CD4-positive, alpha-beta T cell treated with Interleukin-6 for 4 hours (primary cell): ENCODE measurements at places on chromosomes 2 and 18.

GRCh38 chr2:120820953-120821279, 85.2 kb downstream of the GLI2 start:
- no peak for DNase-seq

GRCh38 chr2:63578767-63579166, 9.5 kb downstream of the WDPCP start:
- no peak for DNase-seq

- DNase-seq = no peak
These were observed 194.7 kb upstream of the ERBB4 start for GRCh38 chr2:212733273-212733672.

GRCh38 chr18:37584952-37585695, 19.5 kb upstream of the CELF4 start:
- DNase-seq = no peak

DNA sequence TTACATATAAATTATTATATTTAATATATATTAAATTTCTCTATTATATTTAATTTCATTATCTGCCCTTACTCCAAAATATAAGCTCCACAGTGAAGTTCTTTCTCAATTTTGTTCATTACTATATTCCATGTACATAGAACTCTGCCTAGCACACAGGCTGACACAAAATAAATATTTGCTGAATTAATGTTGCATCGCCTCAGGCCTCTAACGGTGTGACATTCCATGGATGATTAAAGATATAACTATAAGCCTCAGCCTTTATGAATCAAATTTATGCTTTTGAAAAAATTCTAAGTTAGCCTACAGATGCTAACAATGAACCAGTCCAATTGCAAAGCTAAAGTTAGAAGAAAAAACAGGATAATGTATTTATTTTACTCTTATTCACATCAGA, 1337.2 kb upstream of the NRXN1 start:
- DNase-seq = no peak

DNA sequence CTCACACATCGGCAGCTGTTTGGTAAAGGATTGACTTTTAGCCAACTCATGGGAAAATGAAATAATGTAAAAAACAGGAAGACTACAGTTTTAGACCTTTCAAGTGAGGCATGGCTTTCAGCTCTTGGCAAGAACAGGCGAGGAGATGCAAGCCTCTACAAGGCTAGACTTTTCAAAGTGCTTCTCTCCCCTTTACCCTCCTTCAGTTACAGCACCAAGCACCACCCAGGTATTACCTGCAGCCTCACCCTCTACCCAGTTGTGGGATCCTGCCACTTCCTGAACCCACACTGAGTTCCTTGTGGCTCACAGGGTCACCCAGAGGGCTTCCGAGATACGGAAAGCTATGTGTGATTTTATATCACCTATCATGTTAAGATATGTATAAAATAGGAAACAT, 14.7 kb downstream of the UGT1A10 start:
- DNase-seq = no peak

DNA sequence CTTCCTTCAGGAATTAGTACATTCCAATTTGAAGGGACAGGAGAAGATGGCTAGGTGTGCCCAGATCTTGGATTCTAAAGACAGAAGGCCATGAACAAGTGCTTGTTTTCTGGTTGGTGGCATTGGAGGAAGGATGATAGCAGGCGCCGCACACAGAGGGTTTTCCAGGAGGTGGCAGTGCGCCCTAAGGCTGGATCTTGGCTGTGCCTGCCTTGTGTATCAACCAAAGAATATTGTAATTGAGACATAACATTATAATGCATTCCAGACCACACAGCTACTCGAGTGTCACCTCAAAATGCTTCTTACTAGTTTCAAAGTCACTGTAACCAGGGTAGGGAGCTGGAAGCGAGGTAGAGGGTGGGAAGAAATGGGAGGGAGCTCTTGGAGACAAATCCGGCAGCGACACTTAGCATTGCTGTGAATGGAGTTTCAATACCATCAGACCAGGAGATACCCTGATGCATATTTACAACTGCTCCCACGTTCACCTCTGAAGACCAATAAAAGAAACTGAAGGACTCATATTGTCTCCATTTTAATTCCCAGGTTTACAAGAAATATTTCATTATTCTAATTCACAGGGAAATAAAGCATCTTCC, 42.5 kb downstream of the CPO start:
- peak; percentile 58 for DNase-seq

- DNase-seq = no peak
These were observed 139.7 kb downstream of the ROCK1 start for GRCh38 chr18:20971886-20972267.

DNA sequence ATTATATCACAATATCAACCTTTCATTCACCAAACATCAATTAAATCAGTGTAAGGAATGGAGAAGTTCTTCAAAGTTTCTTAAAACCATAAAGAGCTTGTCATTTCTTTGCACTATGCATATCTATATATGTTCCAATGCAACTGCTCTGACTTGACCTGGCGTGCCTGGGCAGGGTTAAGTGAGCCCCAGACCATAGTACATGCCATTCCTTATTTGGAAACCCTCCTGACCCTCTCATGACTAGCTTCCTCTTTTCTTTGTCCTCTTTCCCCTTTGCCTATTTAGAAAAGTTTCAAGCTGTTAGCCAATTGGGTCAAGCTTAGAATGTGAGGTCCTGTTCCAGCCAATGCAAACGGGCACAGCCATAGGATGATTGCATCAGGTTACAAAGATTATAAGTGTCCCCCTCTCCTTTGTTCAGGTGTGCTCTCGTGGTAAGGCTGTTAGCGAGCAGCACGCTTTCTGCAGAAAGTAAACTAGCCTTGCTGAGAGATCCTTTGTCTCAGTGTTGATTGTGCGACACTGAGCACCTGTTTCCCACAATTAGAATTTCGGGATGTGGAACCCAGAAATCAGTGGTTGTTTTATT, 78.2 kb upstream of the UXS1 start:
- no peak for DNase-seq
